Activated T-cell treated with anti-CD3 and anti-CD28 coated beads, Interleukin-2, amount 50 U/mL, for 72 hours (primary cell): ENCODE measurements at places on chromosomes 3 and 15. TPM values are rescaled to one million over a fixed set of nuclear protein-coding genes. Genes with fewer than 3 reads are reported as not detected.

The RBM5 gene
- total RNA-seq: 179 TPM

The TRPM1 gene
- total RNA-seq: not detected

The GPR156 gene
- not detected for total RNA-seq

DNA sequence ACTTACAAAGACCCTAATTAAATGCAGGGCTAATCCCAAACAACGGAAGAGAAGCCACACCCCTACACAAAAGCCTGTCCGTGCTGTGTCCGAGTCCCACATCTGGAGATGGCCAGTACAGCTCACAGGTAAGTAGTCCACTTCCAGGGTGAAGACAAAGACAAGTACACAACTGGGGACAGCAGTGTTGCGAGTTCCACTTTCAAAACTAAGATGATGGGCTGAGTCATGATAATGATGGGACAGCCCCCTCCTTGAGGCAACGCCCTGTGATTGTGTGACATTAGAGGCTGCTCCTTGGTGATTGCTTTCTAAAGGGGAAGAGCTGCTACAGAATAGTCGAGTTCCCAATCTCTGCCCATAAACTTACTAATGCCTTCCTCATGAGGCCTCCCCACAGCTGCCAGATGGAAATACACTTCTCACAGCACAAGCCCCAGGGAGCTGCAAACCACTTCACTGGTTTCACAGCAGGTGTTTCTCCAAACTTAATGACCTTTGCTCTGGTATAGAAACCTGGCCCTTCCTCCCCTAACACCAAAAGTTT is 27.6 kb downstream of the RFT1 start:
- H3K27ac ChIP-seq: peak overlapping the region; percentile 98
- peak overlapping the region; percentile 89 for H3K4me3 ChIP-seq
- peaks cover 22% of the 10 kb centered on the region for H3K36me3 ChIP-seq
- H3K4me1 ChIP-seq: peaks cover 53% of the 10 kb centered on the region

- peaks cover 10% of the 10 kb centered on the region for H3K4me1 ChIP-seq
- H3K4me3 ChIP-seq: no peak overlapping the region
- H3K36me3 ChIP-seq: no peaks in the 10 kb centered on the region
- no peak overlapping the region for H3K27ac ChIP-seq
- H3K27me3 ChIP-seq: peaks cover 12% of the 10 kb centered on the region
- no peak for DNase-seq
Measured at GRCh38 chr3:25830373-25831280, 40.7 kb downstream of the OXSM start.

- no peak overlapping the region for H3K27ac ChIP-seq
- no peaks in the 10 kb centered on the region for H3K4me1 ChIP-seq
- no peaks in the 10 kb centered on the region for H3K27me3 ChIP-seq
- peaks cover 3% of the 10 kb centered on the region for H3K36me3 ChIP-seq
- DNase-seq: no peak
- H3K4me3 ChIP-seq: no peak overlapping the region
Measured at GRCh38 chr15:74038707-74039655, 43.4 kb downstream of the GOLGA6A start.

GRCh38 chr15:80660119-80660518 is 35.0 kb upstream of the ABHD17C start:
- no peak for DNase-seq
- no peaks in the 10 kb centered on the region for H3K36me3 ChIP-seq
- no peak overlapping the region for H3K27ac ChIP-seq

- no peaks in the 10 kb centered on the region for H3K27me3 ChIP-seq
- peaks cover 4% of the 10 kb centered on the region for H3K36me3 ChIP-seq
- H3K27ac ChIP-seq: no peak overlapping the region
Measured at GRCh38 chr15:82789491-82789890, 16.4 kb downstream of the FSD2 start.

DNA sequence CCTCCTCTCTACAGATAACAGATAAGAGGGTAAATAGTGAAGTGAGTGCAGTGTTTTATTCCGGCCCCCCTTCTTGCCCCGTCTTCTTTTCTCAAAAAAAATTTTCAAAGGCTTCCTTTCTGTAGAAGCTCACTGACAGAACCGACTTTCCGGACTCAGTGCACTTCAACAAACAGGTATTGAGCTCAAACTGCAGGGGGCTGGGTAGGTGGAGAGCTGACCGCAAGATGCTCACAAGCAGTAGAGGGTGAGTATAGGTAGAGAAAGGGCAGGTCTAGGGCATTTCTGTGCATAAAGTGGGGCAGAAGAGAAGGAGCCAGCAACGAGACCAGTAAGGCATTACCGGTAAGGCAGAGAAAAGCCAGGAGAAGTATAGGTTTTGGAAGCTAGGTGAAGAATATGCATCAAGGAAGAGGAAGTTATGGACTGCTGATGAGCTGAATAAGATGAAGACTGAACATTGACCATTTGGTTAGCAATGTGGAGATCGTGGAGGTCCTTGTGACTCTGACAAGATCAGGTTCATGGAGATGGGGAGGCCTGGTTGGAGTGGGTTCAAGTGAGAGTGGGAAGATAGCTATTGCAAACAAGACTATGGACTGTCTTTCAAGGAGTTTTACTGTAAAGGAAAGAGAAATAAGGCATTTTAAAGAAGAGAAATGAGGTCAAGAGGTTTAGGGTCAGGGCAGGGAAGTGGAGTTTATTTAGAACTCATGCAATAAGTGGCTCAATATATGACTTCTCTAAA is 97.4 kb downstream of the ST6GAL1 start:
- H3K36me3 ChIP-seq: peaks cover 36% of the 10 kb centered on the region
- DNase-seq: peak; percentile 62
- peaks cover 82% of the 10 kb centered on the region for H3K4me1 ChIP-seq
- H3K27me3 ChIP-seq: no peaks in the 10 kb centered on the region

- peak overlapping the region; percentile 95 for H3K27ac ChIP-seq
- DNase-seq: no peak
- H3K36me3 ChIP-seq: peaks cover 10% of the 10 kb centered on the region
Measured at GRCh38 chr3:4493941-4494894, 1.1 kb downstream of the ITPR1 start.
